NCI-H446 treated with DMSO at 0.1 percent for 48 hours (cell line): ENCODE measurements at places on chromosomes 7 and 10.

DNA sequence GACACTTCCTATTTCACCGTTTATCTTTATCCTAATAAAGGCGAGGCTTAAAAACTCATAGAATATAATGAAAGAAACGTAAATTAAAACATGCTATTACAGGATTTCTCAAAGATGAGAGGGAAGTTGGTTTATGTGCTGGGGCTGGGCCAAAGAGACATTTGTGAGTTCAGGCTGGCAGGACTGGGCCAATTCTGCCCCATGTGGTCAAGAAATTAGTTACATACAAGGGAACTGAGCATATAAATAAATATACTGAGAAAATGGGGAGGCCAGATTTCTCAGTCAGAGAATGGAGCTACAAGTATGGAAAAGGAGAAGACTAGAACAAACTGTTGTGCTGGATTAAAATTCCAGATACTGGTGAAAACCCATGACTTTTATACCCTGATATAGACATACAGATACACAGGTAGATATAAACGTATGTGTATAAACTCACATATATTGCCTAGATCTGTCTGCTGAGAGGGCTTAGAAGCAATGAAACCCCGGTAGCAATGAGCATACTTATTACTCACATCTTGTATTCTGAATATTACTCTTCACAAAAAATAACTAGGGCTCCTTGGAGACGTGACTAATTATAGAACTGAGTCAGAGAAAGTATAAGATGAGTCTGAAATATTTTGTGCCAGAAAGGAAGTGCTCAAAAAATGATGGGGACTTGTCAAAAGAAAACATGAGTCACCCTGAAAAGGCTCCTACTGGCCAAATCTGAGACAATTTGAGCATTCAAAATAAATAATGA lies 155.7 kb upstream of the FGFR2 start:
- peak; percentile 2 for DNase-seq

GRCh38 chr7:44195889-44196288 lies 4.9 kb upstream of the YKT6 start:
- peak; percentile 15 for DNase-seq

DNA sequence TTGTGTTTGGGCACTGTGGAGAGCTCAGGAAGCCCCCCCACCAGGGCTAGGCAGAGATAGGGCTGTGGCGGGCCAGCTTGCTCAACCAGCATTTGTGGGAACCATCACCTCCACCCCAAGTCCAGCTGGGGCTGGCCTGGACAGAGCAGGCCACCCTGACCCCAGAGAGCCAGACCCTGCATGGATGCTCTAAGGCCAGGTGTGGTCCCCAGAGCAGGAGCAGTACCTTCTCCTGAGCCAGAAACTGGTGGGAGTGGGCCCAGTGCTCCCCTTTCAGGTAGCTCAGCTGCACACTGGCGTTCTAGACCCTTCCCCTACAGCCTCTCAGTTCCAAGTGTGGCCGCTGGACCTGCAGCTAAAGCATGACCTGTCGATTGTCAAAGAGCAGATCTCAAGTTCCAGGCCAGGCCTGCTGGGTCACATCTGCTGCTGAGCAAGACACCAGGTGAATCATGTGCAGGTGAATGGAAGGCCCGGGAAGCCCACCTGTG lies 57.2 kb downstream of the RASGEF1A start:
- DNase-seq, result no peak

DNA sequence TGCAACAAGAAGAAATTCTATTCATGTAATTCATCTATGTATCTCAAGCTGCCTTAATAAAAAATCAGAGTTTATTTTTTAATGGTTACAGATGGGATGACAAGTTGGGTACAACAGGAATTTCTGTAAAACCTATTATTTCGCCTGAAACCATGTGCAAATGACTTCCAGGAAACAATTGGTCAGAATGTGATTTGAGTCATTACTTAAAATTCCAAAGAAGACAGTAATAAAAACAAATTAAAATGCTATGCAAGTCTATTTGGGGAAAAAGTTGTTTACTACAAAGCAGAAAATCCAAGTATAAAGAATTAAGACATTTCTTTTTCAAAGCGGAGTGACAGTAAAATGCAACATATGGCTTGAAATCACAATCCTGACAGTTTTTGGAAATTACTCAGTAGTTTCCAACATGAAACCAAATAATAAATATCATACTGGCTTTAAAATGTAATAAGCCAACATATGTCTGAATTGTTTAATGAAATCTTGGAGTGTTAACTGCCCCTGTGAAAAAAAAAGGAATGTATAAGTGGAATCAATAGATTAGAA lies 41.5 kb upstream of the SEMA3C start:
- no peak for DNase-seq

DNA sequence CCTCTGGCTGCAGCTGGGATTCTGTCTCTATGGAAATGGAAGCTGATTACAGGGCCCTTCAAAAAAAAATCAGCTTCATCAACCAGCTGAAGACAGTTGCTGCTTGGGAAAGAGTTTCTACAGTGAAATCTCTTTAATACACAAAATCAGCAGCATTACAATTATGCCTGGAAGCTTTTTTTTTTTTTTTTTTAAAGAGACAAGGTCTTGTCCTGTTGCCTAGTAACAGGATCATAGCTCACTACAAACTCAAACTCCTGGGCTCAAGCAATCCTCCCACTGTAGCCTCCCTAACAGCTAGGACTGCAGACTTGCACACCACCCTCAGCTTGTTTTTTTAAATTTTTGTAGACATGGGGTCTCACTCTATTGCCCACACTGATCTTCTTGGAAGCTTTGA lies 94.5 kb downstream of the OR13A1 start:
- DNase-seq, result no peak

DNA sequence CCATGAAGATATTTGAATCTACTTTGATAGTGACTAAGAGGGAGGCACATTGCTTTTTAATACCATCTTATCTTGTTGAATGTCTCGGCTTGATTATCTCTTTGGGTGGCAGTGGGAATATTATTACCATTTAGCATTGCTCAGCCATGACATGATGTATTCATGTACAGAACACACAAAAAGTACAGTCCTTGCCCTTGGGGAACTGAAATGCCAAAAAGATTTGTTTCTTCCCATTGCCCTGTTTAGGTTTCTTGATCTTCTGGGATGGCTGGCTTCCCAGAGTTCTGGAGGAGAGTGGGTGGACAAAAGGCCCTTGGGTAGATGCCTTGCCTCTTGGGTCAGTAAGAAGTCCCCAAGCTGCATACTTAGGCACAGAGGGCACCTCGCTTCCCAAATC lies 23.8 kb downstream of the SUFU start:
- no peak for DNase-seq

- DNase-seq, result no peak
These were observed 71.4 kb upstream of the DYNC1I1 start for GRCh38 chr7:95700917-95701316.

- no peak for DNase-seq
These were observed 28.7 kb upstream of the CALU start for GRCh38 chr7:128710481-128710880.

DNA sequence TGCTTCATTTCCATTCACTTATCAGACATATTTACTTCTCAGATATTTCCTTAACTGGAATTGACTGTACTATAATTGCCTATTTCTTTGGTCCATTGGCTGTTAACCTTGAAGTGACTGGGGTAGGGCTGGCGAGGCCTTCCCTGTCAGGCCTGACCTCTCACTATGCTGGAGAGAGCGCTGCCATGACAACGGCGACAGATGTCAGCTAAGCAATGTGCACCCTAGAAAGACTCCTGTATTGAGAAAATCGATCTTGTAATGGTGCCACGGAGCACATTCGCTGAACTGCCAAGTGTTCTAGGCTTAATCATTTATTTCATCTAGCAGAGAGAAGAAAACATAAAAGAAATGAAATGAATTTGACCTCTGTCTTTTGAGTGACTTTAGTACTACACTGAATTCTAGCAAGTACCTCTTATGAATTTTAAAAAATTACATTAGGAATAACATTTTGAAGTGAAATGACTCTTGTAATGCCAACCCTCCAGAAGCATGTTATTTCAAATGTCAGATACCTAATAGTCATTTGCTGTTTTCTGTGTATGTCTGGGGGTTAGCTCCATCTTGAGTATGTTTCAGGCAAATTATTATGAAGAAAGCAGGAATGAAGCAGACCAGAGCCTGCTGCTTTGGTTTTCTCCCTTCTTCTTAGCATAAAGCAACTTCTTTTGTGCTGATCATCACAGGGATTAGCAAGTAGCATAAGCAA lies 148.0 kb downstream of the SNX10 start:
- peak; percentile 9 for DNase-seq

DNA sequence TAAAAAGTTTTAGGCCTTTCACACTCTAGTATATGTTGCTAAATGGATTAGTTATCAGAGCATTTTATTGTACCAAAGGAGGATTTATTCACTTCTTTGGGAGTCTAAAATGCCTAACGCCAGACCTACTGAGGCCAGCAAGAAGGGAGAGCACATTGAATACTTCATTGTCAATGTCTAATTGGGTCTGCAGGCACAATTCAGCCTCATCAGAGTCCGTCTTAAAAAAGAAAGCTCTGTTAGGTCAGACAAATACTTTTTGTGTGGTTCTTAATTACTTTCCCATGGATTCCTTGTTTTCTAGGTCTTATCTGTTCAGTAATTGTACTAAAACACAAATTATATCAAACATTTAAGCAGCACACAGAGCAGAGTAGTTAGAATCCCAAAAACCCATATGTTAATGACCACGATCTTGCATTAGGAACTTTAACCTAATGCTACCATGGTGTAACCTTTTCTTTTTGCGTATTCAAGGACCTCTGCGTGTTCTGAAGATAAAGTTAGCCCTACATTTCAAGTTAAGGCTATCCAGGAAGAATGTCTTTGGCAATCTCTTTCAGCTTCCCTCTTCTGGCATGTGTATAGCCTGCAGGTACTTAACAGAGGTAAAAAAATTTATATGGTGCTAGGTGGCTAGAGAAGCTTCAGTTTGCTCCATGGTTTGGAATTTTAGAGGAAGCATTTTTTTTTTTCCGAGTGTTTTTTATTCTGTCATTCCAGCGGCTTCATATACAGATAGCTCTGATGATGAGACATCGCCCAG lies 45.7 kb upstream of the STRIP2 start:
- no peak for DNase-seq
